Stimulated activated CD4-positive, alpha-beta T cell treated with anti-CD3 and anti-CD28 coated beads, Interleukin-4, amount 100 ng/mL, for 48 hours (primary cell): ENCODE measurements at places on chromosomes 16 and 17.

- DNase-seq, result peak; percentile 37
Measured at GRCh38 chr17:1865252-1866037, 35.6 kb downstream of the RPA1 start.

DNA sequence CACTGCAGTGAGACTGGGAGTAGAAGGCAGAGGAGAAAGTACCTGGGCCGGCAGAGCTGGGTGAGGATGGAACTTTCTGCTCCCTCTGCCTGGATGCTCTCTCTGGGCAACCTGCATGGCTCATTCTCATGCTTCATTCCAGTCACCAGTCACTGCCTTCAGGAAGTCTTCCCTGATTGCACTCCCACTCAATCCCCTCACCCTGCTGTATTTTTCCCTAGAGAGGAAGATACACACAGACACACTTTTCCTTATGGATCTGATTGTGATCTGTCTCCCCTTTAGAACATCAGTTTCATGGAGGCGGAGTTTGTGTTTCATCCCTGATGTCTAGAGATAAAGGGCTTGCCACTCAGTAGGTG is 44.9 kb downstream of the MEAK7 start:
- DNase-seq, result no peak

DNA sequence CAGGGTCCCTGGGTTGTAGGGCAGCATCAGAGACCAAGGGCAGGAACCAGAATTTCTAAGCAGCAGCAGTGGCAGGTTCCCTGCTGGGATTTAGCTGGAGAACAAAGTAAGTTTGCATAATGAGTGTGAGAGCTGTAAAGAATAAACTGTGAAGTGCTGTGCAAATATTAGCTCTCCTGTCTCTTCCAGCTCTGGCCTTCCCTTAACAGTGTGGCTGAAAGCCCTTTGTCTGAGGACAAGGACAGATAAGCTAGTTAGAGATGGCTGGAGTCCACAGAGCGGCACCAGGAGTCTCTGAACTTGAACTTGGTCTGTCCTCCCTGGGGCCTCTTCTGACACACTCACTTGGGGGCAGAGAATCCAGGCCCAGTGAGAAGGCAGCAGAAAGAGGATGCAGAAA is 98.2 kb upstream of the WSCD1 start:
- no peak for DNase-seq

DNA sequence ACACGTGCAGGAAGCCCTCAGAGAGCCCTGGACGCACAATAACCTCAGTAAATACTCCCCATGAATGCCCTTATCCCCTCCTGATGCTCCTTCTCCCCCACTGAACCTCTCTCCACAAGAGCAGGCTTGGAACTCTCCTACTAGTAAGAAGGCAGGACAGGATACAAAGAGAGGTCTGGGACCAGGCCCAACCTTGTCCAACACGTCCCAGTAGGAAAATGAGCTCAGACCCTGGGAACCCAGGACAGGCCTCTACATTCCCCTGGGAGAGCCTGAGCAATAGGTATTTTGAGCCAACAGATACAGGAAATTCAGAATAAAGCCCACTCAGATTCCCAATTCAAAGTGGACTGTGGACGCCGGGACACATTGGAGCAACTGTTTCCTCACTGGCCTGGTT is 19.2 kb downstream of the ZNF423 start:
- DNase-seq, result no peak

GRCh38 chr17:77419095-77419494 is 278.3 kb downstream of the SEC14L1 start:
- no peak for DNase-seq

DNA sequence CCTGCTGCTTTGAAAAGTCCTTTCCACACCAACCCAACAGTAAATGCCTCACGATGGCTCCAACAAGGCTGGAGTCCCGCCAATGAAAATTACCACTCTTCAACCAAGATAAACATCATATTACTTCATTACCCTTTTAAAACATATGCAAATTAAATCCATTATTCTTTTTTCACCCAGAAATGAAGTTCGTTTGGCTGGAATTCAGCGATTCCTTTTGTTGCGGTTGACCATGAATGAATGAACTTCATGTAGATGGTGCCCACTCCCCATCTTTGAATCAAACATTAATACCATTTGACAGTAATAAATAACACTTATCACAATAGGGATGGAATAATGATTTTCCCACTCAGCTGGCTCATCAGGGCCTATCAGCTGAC is 211.5 kb upstream of the TOX3 start:
- no peak for DNase-seq

DNA sequence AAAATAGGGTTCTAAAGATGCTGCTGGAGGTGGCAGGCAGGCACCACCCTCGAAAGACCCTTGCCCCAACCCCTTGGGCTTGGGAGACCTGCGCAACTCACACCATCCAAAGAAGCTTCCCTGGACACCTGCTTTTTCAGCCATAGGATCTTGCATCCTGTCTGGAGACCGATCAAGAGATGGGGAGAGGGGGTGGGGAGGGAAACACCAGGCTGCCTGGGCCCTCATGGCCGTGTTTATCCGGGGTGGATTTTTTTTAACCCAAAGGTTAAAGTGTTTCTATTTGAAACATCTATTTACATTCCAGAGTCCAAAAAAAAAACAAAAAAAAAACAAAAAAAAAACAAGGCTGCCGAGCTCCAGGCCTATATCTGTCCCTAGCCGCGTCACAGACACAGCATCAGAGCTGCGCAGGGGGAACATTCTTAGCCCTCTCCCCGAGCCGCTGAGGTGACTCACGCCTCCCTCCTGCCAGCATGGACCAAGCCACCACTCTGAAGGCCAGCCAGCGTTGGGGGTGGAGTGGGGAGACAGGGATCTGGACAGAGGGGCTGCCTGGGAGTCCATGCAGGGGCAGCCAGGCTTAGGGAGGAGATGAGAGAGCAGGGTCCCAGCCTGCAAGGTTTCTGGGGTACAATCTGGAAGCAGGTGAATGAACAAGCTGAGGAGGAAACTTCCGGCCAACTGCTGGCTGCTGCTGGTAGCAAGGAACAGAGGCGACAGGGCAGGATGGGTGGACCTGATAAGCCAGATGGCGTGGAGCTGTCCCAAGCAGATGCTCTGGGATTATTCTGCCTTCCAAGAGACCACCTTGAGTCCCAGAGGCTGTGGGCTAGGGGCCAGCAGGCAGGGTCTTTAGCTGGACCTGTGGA is 14.8 kb downstream of the HDAC5 start:
- DNase-seq, result no peak

GRCh38 chr17:35679007-35679682 is 52.3 kb upstream of the RASL10B start:
- no peak for DNase-seq

DNA sequence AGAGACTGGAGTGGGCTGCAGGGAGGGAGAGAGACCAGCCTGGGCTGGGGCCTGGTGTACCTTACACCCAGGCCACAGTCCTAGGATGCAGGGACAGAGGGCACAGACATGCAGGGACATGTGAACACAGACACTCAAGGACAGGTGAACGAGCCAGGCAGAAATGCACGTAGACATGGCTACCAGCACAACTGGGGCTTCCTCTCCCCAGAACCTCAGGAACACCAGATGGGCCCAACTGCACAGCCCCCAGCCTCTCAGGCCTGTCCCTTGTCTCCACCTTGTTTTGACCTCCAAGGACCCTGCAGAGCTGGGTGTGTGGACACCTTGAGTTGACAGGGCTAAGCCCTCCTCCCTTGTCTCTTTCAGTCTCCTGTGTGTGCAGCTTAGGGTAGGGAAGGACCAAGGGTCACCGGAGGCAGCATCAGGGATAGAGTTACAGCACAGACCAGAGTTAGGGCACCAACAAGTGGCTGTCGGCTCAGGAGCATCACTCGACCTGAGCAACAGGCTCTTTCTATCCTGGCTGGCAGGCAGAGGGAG is 9.2 kb downstream of the SEZ6 start:
- no peak for DNase-seq

GRCh38 chr17:29124135-29124924 is 55.9 kb downstream of the MYO18A start:
- no peak for DNase-seq

- no peak for DNase-seq
Measured at GRCh38 chr17:17298108-17298507, 5.1 kb upstream of the NT5M start.

DNA sequence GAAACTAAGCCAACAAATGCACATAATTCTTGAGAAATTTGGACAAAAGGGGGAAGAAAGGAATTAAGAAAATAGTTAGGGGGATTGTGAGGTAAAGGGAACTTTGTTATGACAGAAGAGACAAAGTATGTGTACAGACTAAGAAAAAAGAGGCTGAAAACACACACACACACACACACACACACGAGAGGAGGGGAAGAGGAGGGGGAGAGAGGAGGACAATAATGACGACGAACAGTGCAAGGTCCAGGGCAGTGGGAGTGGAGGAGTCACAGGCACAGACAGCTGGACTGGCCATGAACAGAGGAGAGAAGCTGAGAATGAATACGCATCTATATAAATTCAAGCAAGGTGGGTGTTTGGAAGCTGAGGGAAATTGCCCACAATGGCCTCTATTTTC is 44.6 kb downstream of the MARVELD3 start:
- no peak for DNase-seq

GRCh38 chr16:67942510-67943255 is 1.2 kb downstream of the LCAT start:
- no peak for DNase-seq

DNA sequence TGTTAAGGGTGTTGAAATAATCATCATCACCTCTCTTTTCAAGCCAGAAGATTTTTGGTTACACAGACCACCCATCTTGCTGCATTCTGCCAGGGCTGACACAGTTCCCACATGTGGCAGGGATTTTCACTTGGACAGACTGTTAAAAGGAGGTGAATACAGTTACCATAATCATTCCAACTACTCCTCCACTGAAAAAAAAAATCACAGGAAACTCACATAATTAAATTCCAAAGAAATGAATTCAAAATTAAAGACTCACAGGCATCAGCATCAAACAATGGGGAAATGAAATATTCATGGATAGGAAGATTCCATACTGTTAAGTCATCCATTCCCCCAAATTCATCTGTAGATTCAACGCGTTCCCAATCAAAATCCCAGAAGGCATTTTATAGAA is 209.4 kb downstream of the MRTFB start:
- DNase-seq, result no peak

DNA sequence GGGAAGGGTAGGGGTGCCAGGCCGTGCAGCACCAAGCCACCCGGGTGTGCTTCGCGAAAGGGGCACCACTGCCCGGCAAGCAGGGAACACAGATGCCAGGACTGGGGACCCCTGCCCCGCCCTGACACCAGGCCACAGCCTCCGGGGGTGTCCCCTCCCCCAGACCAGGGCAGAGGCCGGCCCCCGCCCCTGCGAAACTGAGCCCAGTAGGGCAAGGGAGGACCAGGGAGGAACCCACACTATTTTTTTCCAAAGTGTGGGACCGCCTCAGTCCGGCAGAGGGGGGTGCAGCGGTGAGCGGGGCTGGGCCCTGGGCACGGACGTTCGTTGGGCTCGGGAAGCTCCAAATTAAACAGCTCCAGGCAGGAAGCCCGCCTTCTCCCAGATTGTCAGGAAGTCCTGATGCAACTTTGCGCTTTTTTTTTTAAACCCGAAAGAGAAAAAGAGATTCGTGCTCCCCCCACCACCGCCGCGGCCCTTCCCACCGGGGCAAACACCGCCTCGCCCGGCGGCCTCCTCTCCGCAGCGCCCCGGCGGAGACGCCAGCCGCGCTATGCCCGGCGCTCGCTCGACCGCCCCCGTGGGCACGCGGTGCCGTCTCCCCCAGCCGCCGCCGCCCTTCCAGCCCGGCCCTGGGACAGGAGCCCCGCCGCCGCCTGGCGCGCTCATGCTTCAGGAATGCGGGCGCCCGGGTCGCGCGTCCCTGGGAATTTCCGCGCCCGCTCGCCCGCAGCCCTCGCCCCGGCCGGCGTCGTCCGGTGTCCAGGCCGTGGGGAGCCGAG is 755 bp downstream of the PIEZO1 start:
- no peak for DNase-seq

- peak; percentile 89 for DNase-seq
Measured at GRCh38 chr16:31873556-31874365, at the start of gene ZNF267. TSS of gene ZNF267 (plus strand) at chr16:31873807. CDS start at chr16:31873967, 160 bp downstream.

DNA sequence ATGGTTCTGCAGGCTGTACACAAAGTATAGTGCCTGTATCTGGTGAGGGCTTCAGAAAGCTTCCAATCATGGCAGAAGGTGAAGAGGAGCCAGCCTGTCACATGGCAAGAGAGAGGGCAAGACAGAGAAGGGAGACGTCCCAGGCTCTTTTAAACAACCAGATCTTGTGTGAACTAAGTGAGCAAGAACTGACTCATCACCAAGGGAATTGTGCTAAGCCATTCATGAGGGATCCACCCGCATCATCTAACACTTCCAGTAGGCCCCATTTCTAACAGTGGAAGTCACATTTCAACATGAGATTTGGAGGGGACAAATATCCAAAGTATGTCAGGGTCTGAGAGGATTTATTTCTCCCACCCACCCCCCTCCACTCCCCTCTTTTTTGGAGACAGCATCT is 56.2 kb upstream of the ELAC2 start:
- DNase-seq, result no peak

DNA sequence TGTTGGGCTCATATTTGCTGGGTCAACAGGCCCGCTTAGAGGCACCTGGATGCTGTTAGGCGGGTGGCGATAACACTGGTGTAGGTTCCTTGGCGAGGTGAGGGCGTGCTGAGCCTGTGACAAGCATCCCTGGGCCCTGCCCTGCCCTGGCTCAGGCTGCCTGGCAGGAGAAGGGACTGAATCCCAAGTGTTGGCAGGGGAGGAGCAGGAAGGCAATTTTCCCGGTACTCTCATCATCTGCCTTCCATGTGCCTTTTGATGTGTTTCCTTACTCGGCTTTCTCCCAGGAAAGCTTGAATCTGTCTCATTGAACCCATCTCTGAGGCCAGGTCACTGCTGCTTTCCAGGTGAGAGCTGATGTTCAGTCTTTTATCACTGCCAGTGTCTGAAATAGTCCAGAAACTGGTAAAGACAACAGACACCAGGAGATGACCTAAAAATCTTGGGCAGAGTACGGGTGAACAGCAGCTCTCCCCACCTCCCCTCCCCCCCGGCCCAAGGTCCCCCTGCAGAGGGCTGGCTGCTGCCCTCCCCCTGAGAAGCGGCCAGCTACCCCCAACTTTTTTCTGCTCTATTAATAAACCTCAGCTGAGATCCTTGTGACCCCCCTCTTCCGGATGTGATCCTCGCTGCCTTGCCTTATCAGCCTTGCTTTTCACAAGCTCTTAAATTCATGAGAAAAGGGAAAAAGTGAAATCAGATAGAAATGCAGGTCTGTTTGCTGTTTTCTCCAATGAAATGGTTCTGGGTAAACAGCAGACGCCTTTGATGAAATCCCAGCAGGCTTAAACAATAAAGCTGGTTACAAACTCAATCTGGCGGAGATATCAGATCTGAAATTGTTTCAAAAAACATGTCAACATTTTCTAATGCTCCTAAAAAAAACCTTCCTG is 29.0 kb downstream of the RTN4RL1 start:
- DNase-seq, result no peak
